Vagina (tissue), 2 donors: ENCODE measurements at places on chromosomes 3 and 15. TPM values are rescaled to one million over a fixed set of nuclear protein-coding genes. Genes with fewer than 3 reads are reported as not detected.

SERPINI1 gene
- 13.8 TPM for total RNA-seq

SPTSSB gene
- 2.9 TPM for total RNA-seq

CSPG5 gene
- 0.98 TPM for total RNA-seq

GRCh38 chr15:101560722-101561583, 71.4 kb upstream of the PCSK6 start:
- peak; percentile 89 for DNase-seq

DNA sequence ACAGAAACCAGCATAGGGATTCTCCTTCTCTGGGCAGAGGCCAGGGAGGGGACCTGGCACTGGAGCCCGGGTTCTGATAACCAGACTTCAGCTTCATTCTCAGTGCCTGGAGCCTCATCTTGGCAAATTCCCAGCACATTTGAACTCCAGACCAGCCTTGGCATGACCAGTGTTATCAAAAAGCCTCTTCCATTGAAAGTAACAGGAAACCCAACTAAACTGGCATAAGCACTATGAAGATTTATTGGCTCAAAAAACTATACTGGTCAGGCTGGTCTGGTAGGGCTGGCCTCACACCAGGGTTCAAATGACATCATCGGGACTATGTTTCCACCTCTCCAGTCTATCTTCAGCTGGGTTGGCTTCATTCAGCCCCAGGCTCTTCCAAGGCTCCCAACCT, 48.1 kb upstream of the THUMPD3 start:
- no peak for DNase-seq

DNA sequence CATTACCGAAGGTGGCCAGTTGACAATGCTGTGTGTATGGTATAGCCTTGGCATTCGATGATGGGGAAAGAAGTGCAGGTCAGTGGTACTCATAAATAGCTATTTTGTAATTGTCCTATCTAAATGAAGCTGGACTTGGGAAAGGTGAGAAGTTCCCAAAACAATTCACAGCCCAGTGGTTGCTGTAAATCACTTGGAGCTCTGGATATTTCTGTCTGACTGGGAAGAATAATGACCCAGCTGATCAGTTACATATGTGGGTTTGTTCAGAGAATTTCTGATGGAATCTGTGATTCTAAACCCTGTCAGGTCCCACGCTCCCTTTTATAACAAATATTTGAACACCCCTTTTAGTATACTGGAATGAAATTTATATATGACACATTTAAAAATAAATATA, 133.9 kb upstream of the PFN2 start:
- DNase-seq = no peak

DNA sequence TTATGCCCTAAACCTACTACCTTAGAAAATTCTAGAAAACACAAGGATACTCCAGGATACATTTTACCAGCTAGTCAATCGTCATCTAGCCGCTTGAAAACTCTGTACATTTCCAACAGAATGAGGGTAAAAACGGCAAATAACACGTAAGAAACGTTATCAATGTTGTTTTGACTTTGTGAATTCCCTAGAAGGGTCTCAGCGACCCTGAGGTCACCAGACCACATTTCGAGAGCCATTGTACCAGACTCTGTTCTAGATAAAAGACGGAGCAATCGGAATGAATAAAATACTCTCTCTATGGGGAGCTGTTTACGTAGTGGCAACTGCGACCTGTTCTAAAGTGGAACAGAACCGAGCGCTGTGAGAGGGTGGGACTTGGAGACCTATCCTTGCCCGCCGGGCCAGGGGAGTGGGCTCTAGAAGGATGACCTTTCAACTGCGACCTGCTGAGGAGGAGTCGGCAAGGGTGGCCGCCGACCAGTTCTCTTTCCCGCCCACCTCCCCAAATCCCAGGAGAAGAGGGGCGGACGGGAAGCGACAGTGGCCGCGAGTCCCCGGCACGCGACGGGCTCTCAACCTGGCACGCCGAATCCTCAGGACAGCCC, 778 bp upstream of the AP4E1 start:
- no peak for DNase-seq

GRCh38 chr3:144429719-144430121, 458.1 kb downstream of the DIPK2A start:
- DNase-seq = no peak

GRCh38 chr3:126083511-126083912, 412 bp downstream of the SLC41A3 start:
- no peak for DNase-seq

- DNase-seq = no peak
Observed at GRCh38 chr3:71392251-71392650, 191.3 kb downstream of the FOXP1 start.

DNA sequence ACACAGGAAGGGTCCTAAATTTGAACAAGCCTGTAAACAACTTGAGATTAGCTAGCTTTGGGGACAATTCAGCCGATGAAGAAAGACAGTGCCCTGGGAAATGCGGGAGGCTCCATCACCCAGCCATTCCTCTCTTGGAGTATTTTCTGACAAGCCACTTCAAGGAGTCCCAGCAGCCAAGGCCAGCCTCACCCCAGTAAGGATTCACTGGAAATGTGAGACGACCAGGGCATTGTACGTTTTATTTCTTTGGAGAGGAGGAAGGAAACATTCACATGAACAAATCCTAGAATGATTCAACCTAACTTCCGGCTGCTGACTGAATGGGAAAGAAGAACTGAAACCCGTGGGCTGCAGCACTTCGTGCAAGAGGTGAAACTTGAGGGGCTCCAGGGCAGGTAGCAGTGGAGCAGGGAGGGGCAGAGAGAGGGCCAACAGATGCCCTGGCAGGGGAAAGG, 116.4 kb upstream of the ARHGEF3 start:
- no peak for DNase-seq

GRCh38 chr3:11390411-11391131, 118.4 kb downstream of the ATG7 start:
- no peak for DNase-seq

GRCh38 chr3:57706462-57706861, 13.6 kb upstream of the DENND6A start:
- no peak for DNase-seq

DNA sequence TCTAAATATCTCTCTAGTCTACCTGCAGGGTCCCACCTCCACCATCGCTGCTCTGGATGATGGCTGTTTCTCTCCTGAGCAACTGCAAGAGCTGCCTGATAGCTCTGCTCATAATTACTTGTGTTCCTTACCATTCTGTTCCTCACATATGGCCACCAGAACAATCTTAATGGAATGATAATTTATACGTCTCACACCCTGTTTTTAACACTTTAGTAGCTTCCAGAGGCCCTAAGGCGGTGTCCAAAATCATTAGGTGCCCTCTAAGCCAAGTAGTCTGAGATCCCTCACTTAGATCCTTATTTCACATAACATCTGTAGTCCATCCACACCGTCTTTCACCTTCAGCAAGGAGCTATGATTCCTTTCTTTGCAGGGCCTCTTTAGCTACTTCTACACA, 373.3 kb downstream of the GBE1 start:
- no peak for DNase-seq

GRCh38 chr3:136171097-136171542, 25.0 kb downstream of the MSL2 start:
- no peak for DNase-seq

DNA sequence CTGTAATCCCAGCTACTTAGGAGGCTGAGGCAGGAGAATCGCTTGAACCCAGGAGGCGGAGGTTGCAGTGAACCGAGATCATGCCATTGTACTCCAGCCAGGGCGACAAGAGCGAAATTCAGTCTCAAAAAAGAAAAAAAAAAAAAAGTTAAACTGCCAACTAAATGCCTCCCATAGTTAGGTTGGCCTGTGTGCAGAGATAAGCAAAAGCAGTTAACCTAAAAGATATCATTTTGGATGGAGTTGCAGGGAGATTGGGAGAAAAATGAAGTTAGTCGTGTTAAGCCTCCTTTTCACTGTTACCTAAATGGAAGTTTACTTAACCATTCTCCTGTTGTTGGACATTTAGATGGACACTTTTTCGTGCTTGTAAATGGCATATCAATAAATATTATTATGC, 11.4 kb upstream of the FETUB start:
- DNase-seq = peak; percentile 1

DNA sequence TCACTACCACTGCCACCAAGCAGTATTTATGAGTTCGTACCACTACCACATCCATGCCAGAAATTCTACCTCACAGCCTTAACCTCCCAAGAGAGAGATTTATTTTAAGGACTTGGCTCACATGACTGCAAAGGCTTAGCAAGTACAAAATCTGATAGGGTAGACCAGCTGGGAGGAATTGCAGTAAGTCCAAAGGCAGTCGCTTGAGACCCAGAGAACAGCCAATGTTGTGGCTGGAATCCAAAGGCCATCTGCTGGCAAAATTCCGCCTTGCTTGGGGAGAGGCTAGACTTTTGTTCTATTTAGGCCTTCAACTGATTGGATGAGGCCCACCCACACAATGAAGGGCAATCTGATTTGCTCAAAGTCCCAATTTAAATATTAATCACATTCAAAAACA, 101.4 kb upstream of the STT3B start:
- no peak for DNase-seq
